ENCODE measurements at places on chromosomes 6 and 20.

GRCh38 chr20:50819349-50819748, 24.5 kb downstream of the BCAS4 start:
- DNase-seq, result no peak

DNA sequence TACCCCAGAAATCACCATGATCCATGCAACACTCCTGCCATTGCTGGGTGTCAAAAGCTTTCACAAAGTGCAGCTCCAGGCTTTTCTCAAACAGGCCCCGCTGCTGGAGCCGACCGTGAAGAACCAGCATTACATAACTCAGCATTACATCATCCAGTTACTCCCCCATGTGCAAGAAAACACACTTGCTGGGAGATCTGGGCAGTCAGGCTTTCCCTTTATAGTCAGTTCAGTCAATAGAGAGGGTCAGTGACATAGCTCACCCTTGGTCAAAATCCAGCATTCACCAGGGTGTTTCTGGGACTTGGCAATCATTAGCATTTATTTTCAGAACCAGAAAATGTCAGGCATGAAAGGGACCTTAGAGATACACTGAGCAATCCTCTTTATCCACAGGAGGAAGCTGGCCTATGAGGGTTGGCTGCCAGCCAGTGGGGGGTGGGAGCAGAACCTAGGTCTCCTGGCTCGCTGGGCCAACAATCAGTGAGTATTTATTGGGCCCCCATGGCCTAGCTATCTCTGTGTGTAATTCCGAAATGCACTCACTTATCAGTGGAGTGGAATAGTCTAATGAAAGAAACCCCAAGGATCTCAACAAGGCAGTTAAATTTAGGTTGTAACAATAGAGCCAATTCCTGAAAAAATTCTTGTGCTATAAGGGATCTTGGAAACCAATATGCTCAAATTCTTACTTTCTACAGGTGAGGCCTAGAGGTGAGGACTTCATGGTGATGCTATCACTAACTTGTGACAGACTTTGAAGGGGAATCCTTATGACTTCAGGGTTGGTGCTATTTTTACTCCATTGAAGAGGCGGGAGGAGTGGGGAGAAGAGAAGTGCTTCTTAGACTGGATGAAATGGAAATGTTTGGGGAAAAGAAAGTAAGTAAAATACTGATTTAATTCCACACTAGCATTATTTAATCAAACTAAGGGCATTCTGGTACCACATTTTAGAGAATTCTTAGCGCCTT, 54.6 kb downstream of the LYRM4 start:
- no peak for DNase-seq

DNA sequence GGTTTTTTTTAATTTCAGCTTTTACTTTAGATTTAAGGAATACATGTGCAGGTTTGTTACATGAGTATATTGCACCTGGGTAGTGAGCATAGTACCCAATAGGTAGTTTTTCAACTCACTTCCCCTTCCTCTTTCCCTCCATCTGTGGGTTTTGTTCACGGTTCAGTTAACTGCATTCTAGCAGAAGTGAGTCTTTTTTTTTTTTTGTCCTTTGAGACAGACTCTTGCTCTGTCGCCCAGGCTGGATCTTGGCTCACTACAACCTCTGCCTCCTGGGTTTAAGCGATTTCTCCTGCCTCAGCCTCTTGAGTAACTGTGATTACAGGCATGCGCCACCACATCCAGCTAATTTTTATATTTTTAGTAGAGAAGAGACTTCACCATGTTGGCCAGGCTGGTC, 8.7 kb downstream of the UBR2 start:
- no peak for DNase-seq

GRCh38 chr20:35680452-35681183, 15.9 kb upstream of the CPNE1 start:
- DNase-seq, result no peak

DNA sequence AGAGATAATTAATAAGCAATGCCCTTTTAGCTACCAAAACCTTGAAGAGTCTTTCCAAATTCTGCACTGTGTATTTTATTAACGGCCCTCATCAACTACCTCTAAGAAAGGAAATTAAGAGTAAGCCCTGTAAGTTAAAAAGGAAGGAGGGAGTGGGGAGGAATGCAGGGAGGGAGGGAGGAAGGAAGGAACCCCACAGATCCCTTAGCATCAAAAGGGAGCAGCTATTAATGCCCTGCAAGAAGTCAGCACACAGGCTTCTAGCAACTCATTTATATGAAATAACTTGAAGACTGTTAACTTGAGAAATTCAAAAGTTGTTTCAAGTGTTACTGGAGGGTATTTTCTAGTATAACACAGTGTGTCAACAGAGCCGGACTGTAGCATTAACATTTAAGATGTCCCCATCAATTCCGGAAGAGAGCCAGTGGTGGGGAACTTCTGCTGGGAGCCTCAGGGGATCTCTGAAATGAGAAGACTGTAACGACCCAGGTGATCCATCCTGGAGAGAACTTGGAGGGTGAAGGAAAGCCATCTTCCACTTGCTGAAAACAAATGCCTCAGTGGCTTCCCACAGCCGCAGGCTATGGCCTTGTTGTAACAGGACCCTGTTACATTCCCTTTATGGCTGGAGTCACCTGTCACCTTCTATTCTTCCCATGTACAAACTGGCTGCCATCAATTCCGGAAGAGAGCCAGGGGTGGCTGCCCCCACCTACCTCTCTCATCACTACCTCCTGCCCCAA, 33.2 kb downstream of the SLC22A23 start:
- DNase-seq, result no peak

DNA sequence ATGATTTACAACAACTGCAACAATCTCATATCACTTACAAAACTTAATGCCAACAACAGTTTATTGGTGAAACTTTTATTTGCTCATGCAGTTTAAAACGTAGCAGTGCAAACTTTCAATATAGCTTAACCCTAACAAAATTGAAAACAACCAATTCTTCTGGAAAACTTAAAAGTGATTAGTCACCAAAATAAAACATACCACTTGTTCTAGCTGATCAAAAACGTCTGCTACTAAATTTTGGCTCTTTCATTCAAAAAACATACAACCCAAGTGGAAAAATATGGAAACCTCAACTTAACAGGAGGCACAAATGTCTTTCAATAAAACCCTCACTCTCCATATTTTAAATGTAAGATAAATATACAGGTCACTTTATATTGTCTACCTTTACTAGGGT, 39.6 kb downstream of the COL12A1 start:
- DNase-seq, result no peak

GRCh38 chr6:41191569-41191968, 9.4 kb downstream of the TREML2 start:
- no peak for DNase-seq

DNA sequence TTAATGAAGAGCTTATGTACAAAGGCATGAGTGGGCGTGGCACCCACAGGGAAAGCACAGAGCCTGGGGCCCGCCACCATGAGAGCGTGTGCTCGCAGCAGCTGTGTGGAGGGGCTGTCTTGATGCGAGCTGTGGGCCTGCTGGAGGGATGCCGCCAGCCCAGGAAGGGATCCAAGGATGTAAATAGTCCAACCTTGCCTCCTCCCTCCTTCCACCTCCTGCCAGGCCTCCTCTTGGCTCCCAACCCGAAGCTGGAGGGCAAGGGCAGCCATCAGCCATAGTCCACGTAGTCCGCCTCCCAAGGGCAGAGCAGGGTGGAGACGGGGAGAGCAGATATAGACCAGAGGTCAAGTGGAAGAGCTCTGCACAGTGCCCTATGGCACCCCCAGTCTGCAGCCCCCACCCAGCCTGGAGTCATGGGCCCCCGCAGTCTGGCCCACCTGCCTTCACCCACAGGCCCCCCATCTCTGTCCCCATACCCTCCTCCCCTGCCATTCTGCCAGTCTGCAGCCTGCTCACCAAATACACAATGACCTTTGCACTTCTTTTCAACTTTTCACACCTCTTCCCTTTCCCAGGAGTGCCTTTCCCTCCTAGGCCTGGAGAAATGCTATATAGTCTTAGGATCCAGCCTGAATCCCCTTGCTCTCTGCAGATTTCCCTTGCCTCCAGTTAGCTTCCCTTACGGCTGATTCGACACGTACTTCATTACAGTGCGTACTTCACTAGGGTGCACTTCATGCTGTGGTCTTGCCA, 77.1 kb downstream of the SHLD1 start:
- no peak for DNase-seq

GRCh38 chr6:15673666-15674065, 10.8 kb upstream of the DTNBP1 start:
- no peak for DNase-seq

GRCh38 chr6:132133736-132134445, 182.7 kb upstream of the CCN2 start:
- no peak for DNase-seq

GRCh38 chr6:5132731-5133130, 47.6 kb downstream of the PPP1R3G start:
- DNase-seq, result peak; percentile 40

DNA sequence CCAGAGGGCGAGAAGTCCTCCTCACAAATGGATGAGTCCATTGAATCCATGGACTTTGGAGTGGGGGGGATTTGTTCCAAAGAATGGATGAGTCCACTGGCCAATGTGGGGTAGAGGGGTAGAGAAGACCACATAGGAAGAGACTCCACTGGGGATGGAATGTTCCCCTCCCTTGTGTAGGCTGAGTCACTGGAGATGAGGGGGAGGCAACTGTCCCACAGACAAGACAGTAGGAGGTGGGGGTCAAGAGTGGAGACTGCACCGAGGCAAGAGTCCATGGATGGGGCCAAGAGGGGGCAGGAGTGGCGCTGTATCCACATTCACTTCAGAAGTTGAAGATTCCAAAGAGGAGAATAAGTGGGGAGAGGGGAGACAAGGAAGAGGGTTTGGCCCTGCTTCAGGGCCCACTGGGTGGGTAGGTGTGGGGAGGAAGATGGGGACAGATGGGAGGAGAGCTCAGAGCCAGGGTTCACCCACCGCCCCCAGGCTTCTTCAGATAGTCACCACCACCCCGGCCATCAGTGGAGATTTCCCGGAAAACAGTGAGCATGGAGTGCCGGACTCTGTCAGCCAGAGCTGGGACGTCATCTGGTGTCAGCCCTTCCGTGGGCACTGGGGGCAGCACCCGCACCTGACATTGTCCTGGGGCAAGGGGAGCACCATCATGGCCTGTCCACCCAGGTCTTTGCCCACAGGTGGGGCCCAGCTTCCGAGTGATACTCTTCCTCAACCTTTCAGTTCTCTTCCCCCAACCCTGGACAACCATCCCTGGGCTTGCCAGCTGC, 4.6 kb downstream of the EGFL8 start:
- no peak for DNase-seq

DNA sequence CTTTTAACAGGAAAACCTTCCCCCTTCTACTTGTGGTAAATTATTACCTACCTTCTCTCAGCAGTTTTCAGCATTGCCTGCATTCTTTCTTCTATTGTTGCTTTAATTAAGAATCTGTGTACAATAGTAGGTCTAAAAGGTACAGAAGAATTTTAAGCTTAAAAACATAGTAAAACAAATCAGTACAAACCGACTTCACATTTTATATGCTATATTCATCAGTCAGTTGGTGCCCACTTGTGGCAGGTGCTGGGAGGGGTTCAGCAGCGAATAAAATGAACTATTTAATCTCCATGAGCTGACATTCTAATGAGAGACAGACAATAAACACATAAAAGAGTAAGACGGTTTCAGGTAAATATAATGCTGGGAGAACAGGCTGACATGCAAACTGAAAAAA, 73.4 kb upstream of the FBXO30 start:
- no peak for DNase-seq

- DNase-seq, result no peak
Measured at GRCh38 chr20:18637224-18637623, 49.4 kb downstream of the DTD1 start.

- no peak for DNase-seq
Measured at GRCh38 chr20:20251317-20251716, 116.6 kb upstream of the INSM1 start.

DNA sequence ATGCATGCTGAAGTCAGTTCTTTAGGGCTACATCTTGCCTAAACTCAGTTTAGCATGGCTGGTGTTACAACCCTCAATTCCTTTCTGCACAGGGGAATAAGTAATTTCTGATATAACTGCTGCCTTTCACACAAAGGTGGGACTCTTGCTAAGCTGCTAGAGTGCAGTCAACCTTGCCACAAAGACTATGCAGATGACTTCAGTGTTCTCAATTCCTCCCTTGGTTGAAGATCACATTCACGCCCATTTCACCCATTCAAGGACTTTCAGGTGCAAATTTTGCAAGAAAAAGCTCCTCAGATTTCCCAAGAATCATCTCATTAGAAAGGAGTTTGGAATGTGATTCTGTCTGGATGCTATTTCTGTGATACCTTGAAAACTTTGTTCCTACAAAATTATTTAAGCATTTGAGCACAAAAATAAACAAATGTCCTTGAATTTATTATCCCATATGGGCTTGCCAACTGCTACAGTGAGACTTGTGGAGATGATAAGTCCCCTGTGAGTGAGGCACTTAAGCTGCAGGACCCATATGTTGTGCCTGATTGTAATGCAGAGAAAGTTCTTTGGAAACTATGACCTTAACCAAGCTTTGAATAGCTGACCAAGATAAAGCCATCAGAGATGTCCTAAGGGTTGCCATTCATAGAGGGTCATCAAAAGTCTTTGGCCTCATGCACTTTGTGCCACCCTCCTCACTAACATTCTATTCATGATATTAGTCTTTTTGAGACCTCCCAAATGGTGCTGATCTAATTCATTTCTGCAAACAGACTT, 111.8 kb downstream of the PLCB4 start:
- no peak for DNase-seq

DNA sequence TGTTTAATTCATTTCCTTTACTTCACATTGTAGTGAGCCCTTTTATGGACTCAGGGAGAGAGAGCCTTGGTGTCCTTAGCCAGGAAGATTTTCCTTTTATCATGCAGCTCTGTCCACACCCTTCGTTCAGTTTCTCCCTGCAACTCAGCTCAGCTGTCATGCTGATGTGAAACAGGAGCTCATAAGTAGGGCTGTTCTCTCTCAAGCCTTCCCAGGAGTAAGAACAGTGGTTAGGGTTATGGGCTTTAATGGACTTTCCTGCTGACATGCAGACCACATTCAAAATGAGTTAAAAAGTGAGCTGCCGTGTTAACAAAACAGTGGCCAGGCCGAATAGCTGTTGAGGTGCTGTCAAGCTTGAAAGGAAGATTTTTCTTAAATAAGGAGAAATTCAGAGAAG, 104.1 kb downstream of the BCKDHB start:
- DNase-seq, result no peak
